Epithelial cell of proximal tubule (primary cell): ENCODE measurements at places on chromosomes 12 and 14. TPM values are rescaled to one million over a fixed set of nuclear protein-coding genes. Genes with fewer than 3 reads are reported as not detected.

P2RX7 gene
- not detected in 2 replicates for total RNA-seq

TPPP2 gene
- not detected in 2 replicates for total RNA-seq

ANO2 gene
- total RNA-seq = 1.2 and 1.7 TPM in 2 replicates

MDGA2 gene
- total RNA-seq = 0.07 and 0.23 TPM in 2 replicates

KCNMB4 gene
- 0.51 and 0.98 TPM in 2 replicates for total RNA-seq

NINJ2 gene
- total RNA-seq = 1.1 TPM in 1 of 2 replicates, not detected in the other

CLIP1 gene
- 38.3 and 49.6 TPM in 2 replicates for total RNA-seq

C3AR1 gene
- 0.22 TPM in 1 of 2 replicates, not detected in the other for total RNA-seq

RND1 gene
- 3.3 and 8.9 TPM in 2 replicates for total RNA-seq

PZP gene
- total RNA-seq = not detected in 2 replicates

HOXC4 gene
- 2.8 and 3.3 TPM in 2 replicates for total RNA-seq

JAG2 gene
- 4.1 and 5.7 TPM in 2 replicates for total RNA-seq

SYNDIG1L gene
- not detected in 2 replicates for total RNA-seq

SLCO1C1 gene
- not detected in 2 replicates for total RNA-seq

DPY19L2 gene
- total RNA-seq = 5.6 and 6.9 TPM in 2 replicates

GLI1 gene
- total RNA-seq = 0.51 TPM in 1 of 2 replicates, not detected in the other

PAPLN gene
- total RNA-seq = 5.9 and 12.7 TPM in 2 replicates

OASL gene
- 0.12 and 0.29 TPM in 2 replicates for total RNA-seq

CLEC4C gene
- total RNA-seq = not detected in 2 replicates

OR10G3 gene
- not detected in 2 replicates for total RNA-seq

ZNF605 gene
- 3.7 and 5.1 TPM in 2 replicates for total RNA-seq

PARPBP gene
- 8.2 and 24.7 TPM in 2 replicates for total RNA-seq

MFAP5 gene
- total RNA-seq = 0.75 and 0.94 TPM in 2 replicates

PRH2 gene
- not detected in 2 replicates for total RNA-seq

NUBPL gene
- 6.3 and 8.6 TPM in 2 replicates for total RNA-seq
